ENCODE measurements at places on chromosomes 5 and 9.

DNA sequence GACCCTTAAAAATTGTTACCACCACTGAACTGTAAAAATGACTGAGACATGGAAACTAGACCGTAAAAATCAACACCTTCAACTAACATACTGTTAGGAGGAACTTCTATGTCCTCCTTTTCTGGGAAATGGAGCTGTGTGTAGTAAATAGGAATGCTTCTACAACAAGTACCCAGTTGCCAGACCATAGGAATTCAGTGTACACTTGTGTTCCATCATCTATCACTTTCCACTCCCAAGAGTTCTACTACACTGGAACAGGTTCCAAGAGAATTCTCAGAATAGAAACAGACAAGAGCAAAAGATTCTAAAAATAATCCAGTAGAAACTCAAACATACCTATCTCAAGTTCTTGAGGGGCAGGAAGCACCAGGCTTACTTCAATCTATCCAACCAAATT is 23.6 kb downstream of the UBAP2 start:
- DNase-seq = no peak

DNA sequence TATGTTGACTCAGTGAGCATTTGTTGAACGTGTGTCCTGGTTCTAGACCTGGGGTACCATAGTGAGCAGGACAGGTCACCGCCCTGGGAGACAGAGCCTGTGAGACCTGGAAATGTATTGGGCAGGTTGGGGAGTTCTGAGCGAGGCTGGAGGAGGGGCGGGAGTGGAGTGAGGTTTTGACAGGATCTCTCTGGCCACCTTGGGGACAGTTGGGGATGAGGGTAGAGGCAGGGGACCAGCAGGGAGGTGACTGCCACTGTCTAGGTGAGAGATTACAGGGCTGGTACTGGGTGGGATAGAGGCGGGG is 7.4 kb downstream of the WNK2 start:
- DNase-seq = no peak

GRCh38 chr9:93572636-93573515 is 3.5 kb upstream of the PHF2 start:
- no peak for DNase-seq

GRCh38 chr5:169670769-169671525 is 33.9 kb downstream of the DOCK2 start:
- DNase-seq = no peak

- DNase-seq = no peak
Observed at GRCh38 chr5:78823196-78823595, 161.9 kb downstream of the ARSB start.

DNA sequence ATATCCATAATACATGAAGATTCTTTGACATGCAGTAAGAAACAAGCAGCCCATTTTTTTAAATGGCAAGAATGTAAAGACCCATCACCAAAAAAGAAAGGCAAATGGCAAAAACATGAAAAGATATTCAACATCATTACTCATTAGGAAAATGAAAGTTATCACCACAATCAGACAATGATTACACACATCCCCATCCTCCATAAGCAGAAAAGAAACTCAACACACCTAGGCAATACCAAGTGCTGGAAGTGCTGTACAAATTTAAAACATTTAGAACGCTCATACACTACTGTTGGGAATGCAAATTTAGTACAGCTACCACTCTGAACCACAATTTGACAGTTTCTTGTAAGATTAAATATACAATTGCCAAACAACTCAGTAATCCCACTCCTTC is 466.7 kb downstream of the ACTL7B start:
- no peak for DNase-seq

DNA sequence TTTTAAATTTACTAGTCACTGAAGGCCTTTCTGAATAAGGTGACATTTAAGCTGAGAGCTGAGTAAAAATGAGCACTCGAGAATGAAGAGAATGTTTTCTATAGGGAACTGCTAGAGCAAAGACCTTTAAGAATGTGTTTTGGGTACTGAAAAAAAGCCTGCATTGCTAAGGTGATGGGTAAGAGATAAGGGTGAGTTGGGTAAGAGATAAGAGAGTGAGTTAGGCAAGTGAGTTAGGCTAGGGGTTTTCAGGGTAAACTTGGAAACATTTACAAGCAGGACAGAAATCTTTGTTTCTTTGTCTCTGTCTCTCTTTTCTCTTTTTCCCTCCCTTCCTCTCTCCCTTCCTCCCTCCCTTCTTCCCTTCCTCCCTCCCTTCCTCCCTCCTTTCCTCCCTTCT is 5.6 kb downstream of the RAD23B start:
- DNase-seq = no peak

DNA sequence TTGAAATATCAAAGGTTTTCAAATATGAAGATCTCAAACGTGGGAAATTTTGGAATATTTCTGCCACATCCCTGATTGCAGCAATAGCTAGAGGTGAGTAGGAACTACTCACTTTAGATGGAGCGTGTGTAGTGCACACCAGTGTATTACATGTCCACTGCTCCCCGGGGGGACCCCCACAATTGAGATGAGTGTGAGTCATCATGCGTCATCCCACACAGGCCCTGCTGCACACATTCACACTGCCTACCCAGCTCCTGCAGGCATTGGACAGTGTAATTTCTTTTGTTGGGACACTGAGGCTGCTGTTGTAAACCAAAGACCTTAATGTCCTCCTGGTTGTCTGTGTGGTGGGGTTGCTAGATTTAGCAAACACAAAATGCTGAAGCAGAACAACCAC is 280.0 kb downstream of the GAS1 start:
- peak; percentile 37 for DNase-seq

DNA sequence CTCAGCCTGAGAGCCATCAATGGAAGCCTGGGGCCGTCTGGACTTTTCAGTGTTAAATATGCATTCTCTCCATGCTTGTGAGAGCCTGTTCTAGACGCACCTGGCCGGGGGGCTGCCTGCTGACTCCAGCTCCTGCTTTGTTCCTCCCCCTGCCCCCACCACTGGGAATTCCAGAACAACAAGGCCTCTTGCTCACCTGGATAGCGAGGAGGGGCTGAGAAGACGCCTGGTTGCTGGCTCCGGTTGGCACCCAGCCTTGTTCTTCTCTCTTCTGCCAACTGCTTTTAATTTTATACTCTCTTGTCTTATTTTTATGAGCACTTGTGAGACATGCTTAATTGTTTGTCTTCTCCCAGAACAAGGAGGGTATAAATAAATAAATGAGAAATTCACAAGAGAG is 15.0 kb upstream of the RAPGEF1 start:
- no peak for DNase-seq

DNA sequence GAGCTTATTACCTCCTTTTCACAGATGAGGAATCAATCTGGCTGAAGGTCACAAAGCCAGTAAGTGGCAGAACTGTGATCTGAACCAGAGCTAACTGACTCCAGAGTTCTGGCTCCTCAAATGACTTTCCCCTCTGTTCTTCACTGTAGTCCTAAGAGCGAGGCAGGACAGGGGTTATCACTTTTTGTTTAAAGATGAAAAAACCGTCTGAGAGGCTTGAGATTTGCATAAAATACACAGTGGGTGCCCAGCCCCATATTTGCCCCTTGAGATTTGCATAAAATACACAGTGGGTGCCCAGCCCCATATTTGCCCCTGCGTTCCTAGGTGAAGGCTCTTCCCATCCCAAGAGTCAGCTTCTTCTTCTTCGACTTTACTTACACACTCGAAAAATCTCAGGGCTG is 667 bp downstream of the FBXO10 start:
- DNase-seq = no peak

- peak; percentile 29 for DNase-seq
Observed at GRCh38 chr5:32388432-32389129, 56.0 kb downstream of the ZFR start.

DNA sequence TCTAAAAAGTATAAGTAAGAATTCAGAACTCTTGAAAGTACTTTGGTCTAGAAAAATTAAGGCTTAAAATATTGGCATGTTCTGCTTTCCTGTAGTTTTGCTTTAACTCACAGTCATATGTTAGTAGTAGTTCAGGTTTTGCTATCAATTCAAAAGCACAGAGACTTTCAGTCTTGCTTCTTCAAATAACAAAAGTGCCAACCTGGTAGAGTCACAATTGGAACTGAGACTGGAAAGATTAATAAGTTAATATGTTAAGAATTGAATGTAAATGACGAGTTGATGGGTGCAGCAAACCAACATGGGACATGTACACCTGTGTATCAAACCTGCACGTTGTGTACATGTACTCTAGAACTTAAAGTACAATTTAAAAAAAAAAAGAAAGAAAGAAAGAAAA is 822.3 kb downstream of the MTRR start:
- DNase-seq = no peak

Data from GM03348 (cell line).